RKO (cell line): ENCODE measurements at places on chromosomes 7 and 10.

DNA sequence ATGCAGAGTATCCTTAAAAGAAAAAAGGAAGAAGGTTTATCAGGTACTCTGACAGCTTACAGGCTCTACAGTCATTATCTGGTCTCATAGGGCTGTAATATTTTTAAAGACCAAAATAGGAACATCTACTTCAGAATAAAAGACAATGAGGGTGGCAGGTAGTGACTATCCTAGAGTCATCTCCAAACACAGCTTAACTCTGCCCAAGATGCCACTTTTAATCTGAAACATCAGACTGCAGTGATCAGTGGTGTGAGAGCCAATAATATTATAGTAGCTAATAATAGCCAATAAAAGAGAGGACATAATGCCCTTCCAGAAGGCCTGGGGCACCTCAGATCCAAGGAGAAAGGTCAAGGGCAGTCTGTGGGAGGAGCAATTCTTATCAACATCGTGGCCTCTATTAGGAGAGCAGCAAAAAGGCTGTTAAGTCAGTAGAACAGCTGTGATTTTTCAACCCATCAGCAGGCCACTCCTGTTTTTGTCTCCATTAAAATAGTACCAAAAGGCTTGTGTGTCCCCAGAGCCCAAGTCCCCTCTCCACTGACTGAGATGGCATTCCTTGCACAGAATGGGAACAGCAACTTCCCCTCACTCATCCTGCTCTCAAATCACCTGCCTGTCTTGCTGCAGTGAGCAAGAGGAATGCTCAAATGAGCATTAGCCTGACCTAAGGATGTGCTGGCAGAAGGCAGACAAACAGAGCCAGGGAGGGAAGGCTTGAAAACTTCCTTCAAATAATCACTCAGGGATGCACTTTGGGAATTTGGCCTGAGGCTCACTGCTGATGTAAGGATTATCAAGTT, 20.7 kb upstream of the SPOCK2 start:
- DNase-seq, result no peak

DNA sequence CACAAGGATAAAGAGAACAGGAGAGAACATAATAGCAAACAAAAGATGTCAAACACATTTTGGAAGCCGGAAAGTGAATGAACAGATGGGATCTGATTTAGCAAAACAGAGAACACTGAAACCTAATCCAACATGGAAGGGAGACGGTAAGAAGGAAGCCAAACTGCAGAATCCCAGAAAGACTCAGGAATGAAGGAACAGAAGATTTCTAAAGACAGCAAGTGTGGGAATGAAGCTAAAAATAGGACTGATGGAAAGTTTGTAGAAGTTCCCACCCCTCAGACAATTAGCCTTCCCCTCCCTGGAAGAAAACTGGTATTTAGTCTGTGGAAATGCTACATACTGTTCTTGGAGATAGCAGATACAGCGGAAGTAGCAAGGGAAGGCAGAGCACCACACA, 40.8 kb downstream of the SLC16A12 start:
- no peak for DNase-seq

DNA sequence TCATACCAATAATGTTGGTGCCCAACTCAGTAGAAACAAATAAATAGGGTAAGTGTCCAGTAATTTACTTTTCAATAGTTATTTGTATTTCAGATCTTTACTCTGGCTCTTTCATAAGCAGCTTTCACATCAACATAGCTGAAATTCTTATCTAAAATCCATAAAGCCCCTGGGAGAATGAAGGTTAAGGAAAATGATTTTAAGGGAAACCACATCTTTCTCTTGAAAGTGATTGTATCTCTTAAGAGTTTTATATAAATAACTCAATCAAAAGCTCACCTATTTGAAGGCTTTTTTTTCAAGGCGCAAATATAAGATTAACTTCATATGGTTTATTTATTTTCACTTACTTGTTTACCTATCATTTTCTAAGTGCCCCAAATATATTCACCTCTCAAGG, 324.4 kb downstream of the HGF start:
- no peak for DNase-seq

- DNase-seq, result no peak
Observed at GRCh38 chr10:71006506-71006905, 118.1 kb upstream of the PCBD1 start.

DNA sequence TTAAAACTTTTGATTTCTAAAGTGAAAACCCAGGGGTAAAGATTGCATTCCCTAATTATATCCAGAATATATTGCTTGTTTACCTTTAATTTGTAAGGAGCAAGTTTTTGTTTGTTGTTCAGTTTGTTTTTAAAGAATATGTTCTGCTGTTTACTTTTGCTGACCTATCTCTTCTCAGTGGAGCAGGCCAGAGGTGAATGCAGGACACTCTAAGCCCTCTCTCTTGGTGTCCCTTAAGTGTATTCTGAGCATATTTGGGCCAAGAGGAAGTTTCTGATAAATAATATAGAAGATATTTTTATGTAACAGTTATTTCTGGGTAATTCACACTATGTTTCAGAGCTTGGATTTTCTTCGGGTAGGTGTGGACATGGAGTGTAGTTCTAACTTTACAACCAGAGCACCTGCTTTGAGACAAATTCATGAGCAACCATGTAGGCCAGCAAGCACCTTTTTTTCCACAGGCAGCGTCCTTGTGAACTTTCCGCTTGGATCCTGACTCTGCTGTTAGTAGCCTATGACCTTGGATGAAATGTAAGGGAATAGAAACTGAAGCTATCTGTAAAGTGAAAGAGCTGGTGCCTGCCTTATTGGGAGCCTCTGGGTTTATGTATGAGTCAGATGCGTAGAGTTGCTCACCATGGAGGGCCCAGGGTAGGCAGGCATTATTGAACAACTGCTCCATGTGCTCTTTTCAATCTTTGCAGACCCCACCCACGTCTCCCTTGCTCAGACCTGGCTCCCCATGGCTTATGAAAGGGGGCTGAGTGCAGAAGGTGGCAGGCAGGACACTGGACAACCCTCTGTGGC, 16.1 kb downstream of the OGDH start:
- DNase-seq, result no peak

GRCh38 chr10:44051091-44051490, 333.8 kb downstream of the CXCL12 start:
- DNase-seq, result no peak

- no peak for DNase-seq
Observed at GRCh38 chr7:47568547-47568946, 13.4 kb downstream of the TNS3 start.

DNA sequence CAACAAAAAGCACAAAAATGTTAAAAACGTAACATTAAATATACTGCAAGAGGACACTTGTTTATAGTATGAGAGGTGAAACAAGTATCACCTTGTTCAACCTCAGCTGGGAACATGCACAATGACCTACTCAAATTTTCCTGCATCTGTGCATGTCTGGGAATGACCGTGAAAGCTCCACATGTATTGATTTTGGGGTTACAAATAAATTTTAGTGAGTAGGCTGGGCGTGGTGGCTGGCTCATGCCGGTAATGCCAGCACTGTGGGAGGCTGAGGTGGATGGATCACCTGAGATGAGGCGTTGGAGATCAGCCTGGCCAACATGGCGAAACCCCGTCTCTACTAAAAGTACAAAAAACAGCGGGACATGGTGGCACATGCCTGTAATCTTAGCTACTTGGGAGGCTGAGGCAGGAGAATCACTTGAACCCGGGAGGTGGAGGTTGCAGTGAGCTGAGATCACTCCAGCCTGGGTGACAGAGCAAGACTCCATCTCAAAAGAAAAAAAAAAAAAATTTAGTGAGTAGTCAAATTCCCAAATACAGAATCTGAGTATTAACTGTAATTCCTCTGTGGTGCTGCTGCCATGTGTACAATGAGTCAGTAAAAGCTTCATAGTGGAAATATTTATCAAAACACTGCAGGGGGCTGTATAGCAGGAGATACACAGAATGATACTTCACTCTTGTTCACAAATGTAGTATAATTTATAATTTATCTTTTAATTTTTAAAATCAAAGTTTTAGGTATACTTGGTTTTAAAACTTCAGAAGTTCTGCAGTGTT, 41.1 kb downstream of the SUGCT start:
- DNase-seq, result no peak

DNA sequence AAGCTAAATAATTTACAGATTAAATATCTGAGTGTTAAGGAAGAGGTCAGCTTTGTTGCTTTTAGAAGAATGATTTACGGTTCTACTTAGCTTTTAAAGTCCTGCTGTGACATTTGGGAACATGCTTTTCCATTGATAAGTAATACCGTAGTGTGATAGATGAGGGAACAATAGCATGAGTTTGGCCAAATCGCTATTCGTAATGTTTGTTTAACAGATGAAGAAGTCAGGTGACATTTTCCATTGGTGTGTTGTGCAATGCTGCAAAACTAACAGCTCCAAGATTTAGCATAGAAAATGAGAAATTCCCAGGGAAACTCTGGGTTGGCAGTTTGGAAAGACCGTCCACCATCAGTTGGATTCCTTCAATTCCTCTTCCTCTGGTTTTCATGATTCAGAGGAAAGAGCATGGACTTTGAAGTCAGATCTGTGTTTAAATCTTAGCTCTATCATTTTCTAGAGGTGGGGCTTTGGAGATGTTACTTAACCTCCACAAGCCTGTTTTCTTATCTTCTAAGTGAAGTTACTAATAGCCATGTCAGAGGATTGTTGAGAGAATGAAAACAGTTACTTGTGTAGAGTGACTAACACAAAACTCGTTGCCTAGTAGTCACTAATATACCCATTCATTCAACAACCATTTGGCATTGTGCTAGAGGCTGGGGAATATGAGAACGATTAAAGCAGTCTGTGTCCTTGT, 140.4 kb upstream of the BMPER start:
- peak; percentile 33 for DNase-seq

GRCh38 chr7:116259871-116260440, 49.6 kb downstream of the TES start:
- DNase-seq, result peak; percentile 53

GRCh38 chr10:77782328-77783061, 144.1 kb downstream of the DLG5 start:
- DNase-seq, result peak; percentile 12

DNA sequence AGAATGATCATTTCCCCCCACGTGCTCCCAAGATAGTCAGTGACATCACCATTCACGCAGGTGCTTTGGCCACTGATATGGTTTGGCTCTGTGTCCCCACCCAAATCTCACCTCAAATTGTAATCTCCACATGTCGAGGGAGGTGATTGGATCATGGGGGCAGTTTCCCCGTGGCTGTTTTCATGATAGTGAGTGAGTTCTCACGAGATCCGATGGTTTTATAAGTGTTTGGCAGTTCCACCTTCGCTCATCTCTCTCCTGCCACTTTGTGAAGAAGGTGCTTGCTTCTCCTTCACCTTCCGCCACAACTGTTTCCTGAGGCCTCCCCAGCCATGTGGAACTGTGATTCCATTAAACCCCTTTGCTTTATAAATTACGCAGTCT, 205.4 kb upstream of the SH2B2 start:
- no peak for DNase-seq
